Dermis microvascular lymphatic vessel endothelial cell (primary cell): ENCODE measurements at places on chromosomes 6 and 20. TPM values are rescaled to one million over a fixed set of nuclear protein-coding genes. Genes with fewer than 3 reads are reported as not detected.

The SLC26A8 gene
- not detected in 2 replicates for total RNA-seq

The TREM1 gene
- 0.13 TPM in 1 of 2 replicates, not detected in the other for total RNA-seq

The SGK2 gene
- under 0.01 and 0.13 TPM in 2 replicates for total RNA-seq

The IPCEF1 gene
- 2.1 and 3.2 TPM in 2 replicates for total RNA-seq

The HNF4A gene
- not detected in 2 replicates for total RNA-seq

The ARMH2 gene
- not detected in 2 replicates for total RNA-seq

The GUCA1A gene
- not detected in 2 replicates for total RNA-seq

The AK9 gene
- 3.1 and 3.5 TPM in 2 replicates for total RNA-seq

The SSTR4 gene
- total RNA-seq: not detected in 2 replicates

The TREML4 gene
- not detected in 2 replicates for total RNA-seq

The SPATA2 gene
- total RNA-seq: 0.64 and 1.0 TPM in 2 replicates

The DYNLT2 gene
- total RNA-seq: 0.51 and 0.76 TPM in 2 replicates

The ATP9A gene
- 54.0 and 75.5 TPM in 2 replicates for total RNA-seq

The MAS1 gene
- not detected in 2 replicates for total RNA-seq

The TMEM14B gene
- 45.3 and 55.5 TPM in 2 replicates for total RNA-seq

The DEFB110 gene
- not detected in 2 replicates for total RNA-seq

GRCh38 chr6:29590218-29590808 is 5.4 kb downstream of the OR2H2 start:
- DNase-seq: no peak

- DNase-seq: no peak
Observed at GRCh38 chr20:38306379-38306778, 2.4 kb downstream of the BPI start.

- peak; percentile 77 for DNase-seq
Observed at GRCh38 chr20:62595491-62595890, 46.8 kb upstream of the SLCO4A1 start.

- no peak for DNase-seq
Observed at GRCh38 chr20:10780901-10781300, 107.1 kb upstream of the JAG1 start.

GRCh38 chr6:11296449-11297375 is 64.2 kb upstream of the NEDD9 start:
- DNase-seq: no peak

DNA sequence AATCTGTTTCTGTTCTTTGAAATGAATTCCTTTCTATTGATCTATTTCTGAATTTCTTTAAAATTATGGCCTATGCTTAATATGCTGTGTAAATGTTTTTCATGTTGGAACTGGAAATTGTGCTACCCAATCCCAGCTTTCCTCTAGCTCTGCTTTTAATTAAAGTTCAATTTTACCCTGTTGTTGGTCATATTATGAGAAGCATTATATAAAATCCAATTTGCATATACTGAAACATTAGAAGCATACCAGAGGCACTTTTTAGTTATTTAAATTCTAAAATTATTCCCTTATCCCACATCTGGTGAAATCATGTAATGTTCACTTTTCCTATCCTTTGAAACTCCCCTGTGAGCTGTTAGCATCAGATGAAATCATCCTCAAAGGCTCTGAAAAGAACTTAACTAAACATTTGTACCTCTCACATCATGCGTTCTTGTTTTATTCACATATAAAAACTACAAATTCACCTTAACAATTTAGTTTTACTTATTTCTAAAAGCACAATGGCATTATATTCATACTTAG is 160.6 kb upstream of the COL21A1 start:
- DNase-seq: no peak

- no peak for DNase-seq
Observed at GRCh38 chr6:68695838-68696237, 60.8 kb downstream of the ADGRB3 start.

- DNase-seq: peak; percentile 99
Observed at GRCh38 chr6:138593124-138593877, 94.0 kb upstream of the NHSL1 start.

- DNase-seq: peak; percentile 46
Observed at GRCh38 chr6:160088069-160088783, 33.4 kb upstream of the SLC22A1 start.

DNA sequence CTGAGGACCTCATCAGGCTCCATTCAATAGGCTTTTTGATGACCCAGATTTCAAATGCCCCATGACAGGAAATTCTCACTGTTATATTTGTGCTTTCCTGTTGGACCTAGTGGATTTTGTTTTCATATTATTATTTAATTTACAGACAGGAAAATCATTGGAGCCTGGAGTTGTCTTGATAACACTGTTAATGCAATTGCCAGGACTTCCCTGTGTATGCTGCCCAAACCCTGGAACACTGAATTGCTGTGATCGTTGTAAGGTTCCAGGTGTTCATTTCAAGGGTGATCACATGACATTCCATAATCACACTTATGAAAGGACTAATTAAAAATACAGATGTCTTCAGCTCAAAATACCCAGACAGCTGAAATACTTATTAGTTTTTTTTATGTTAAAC is 783.2 kb downstream of the DHX35 start:
- DNase-seq: peak; percentile 71

GRCh38 chr20:62203378-62204030 is 16.6 kb downstream of the HRH3 start:
- DNase-seq: peak; percentile 63

- no peak for DNase-seq
Observed at GRCh38 chr6:161683400-161683799, 409.5 kb upstream of the AGPAT4 start.

- DNase-seq: peak; percentile 0
Observed at GRCh38 chr6:45021676-45022075, 306.5 kb upstream of the RUNX2 start.

- DNase-seq: no peak
Observed at GRCh38 chr6:10399451-10399850, 15.4 kb downstream of the TFAP2A start.

DNA sequence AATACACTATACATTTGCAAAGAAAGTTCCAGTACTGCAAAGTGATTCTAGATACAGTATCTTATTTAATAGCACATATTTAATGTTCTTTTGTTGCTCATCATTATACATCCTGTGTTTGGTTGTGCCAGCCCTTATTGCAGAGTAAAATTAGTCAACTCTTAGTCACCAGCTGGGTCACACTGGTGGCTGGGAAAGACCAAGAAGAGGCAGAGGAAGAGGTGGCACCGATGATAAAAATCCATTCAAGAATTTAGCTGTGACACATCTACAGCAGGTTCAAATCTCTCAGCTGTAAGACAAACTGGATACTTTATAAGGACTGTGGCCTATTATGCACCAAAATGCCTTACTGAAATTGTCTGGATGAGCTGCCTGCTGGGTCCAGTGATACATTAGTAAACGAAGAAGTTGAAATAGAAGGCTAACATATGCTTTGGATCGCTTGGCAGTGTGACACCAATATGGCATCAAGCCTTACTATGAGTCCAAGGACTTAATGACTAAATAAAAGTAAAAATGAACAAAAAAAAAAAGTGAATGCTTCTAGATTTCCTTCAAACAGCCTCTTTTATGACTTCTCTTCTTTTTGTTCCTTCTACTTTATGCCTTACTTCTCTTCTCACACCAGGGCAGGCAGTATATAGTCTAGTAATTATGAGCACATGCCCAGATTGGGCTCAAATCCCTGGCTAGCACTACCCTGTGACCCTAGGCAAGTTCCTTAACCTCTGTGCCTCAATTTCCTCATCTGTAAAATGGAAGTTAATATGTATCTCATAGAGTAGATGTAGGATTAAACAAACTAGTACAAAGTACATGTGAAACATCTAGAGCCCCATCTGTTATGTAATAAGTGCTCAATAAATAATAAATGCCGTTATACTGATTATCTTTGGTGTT is 29.4 kb upstream of the RNF8 start:
- peak; percentile 43 for DNase-seq

GRCh38 chr6:137867685-137868509 is 838 bp downstream of the TNFAIP3 start:
- DNase-seq: peak; percentile 39

- no peak for DNase-seq
Observed at GRCh38 chr6:147834084-147834776, 325.7 kb downstream of the SAMD5 start.

DNA sequence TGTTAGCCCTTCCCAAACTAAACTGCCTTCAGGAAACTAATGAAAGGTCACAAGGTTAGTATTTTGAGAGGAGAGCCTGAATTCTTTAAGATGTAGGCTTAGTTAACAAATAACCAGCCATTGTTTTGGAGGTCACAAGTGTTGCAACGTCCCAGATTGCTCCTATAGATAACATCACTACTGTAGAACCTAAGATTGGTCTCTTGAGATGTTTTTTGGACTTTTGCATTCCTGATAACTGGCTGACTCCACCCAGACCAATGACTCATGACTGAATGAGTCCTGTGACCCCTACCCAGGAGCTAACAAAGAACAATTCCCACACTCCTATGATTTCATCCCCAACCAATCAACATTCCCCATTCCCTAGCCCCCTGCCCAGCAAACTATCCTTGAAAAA is 178.8 kb downstream of the SCP2D1 start:
- DNase-seq: no peak

GRCh38 chr6:139153855-139154254 is 19.0 kb downstream of the HECA start:
- DNase-seq: no peak

- DNase-seq: peak; percentile 76
Observed at GRCh38 chr20:1637226-1637625, 17.4 kb upstream of the SIRPB1 start.

GRCh38 chr20:6768228-6769140 is 998 bp downstream of the BMP2 start:
- DNase-seq: no peak

GRCh38 chr20:8018958-8019245 is 659 bp downstream of the TMX4 start:
- peak; percentile 36 for DNase-seq
